ENCODE measurements at places on chromosomes 6 and 20.

DNA sequence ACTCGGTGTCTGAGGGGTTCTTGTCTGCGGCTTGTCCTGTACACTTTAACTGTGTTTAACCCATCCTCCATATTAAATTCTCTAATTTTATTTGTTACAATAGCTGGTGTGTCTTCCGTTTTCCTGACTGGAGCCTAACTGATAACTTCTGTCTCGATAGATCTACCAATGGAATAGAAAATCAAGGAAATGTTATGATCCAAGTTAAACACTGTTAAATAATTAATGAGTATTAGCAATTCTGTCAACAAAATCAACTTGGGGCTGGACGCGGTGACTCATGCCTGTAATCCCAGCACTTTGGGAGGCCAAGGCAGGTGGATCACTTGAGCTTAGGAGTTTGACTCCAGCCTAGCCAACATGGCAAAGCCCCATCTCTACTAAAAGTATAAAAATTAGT is 81.7 kb downstream of the DNAH8 start:
- DNase-seq, result no peak

DNA sequence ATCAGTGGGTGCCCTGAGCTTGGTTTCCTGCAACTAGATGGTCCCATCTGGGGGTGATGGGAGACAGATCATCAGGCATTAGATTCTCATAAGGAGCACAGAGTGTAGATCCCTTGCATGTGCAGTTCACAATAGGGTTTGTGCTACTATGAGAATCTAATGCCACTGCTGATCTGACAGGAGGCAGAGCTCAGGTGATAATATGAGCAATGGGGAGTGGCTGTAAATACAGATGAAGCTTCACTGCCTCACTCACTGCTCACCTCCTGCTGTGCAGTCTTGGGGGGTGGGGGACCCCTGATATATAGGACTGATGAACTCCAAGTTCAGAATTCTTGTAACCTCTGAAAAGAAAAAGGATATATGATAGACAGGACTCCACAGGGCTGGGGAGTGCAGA is 108.0 kb downstream of the RIN2 start:
- DNase-seq, result no peak

DNA sequence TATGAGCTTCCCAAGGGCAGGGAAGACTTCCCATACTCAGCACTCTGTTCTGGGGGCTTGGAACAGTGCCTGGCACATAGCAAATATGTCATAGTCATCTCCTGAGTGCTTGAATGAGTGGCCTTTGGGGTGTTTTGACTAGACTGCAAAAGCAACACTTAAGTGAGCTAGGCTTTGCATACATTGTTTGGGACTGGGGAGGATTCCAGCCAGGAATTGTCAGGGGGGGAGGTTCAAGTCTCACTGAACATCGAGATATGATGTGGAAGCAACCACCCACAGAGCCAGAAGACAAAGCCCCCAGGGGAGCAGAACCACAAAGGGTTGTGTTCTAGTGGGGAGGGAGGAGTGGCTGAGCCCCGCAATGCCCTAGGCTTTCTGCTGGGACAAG is 98.4 kb downstream of the SYCP2 start:
- no peak for DNase-seq

- DNase-seq, result no peak
These were observed 4.6 kb downstream of the MAP3K4 start for GRCh38 chr6:160996131-160996601.

GRCh38 chr6:106849676-106850332 is 124.7 kb downstream of the CD24 start:
- DNase-seq, result no peak

DNA sequence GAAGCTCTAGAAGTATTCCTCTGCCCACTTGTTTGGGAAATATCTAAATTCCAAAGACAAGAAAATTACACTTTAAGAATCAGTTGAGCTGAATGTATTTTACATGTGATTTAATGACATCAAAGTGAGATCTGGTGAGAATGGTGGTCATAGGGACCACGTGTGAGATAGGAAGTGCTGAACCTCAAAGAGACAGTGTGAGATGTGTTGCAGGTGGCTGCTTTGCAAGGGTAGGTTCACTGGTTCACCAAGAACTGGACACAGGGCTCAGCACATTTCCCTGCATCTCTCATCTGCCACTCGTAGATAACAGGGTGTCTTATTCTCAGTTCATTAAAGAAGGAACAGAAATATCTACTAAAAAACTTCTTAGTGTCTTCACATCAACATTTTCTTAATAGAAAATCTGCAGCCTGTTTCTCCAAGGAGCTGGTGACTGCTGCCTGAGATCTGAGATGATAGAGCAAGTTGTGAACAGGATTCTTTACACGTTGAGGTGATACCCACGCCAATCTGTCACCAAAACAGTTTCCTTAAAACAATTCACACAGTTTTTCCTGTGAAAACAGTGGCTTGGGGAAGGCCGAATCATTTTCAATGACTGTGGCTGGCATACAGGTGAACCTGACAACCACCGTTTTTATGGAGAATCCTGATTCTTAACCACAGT is 7.2 kb downstream of the CCR6 start:
- no peak for DNase-seq

- no peak for DNase-seq
These were observed 138.0 kb downstream of the SOX4 start for GRCh38 chr6:21731411-21732031.

Data from posterior cingulate gyrus (tissue), 11 donors.